ENCODE measurements at places on chromosomes 4 and X. TPM values are rescaled to one million over a fixed set of nuclear protein-coding genes. Genes with fewer than 3 reads are reported as not detected.

VSIG1 gene
- total RNA-seq, result not detected

RHOXF2B gene
- not detected for total RNA-seq

IL3RA gene
- not detected for total RNA-seq

SOD3 gene
- total RNA-seq, result 12.0 TPM

- no peaks in the 10 kb centered on the region for H3K36me3 ChIP-seq
- no peak for DNase-seq
- H3K4me3 ChIP-seq, result no peak overlapping the region
- H3K27ac ChIP-seq, result no peak overlapping the region
These were observed 39.9 kb upstream of the GLRA2 start for GRCh38 chrX:14489437-14489836.

GRCh38 chr4:6469898-6470501, 2.4 kb downstream of the PPP2R2C start:
- no peaks in the 10 kb centered on the region for H3K4me1 ChIP-seq
- no peak overlapping the region for H3K27ac ChIP-seq

GRCh38 chrX:115622534-115622933, 61.6 kb downstream of the PLS3 start:
- no peak overlapping the region for H3K27ac ChIP-seq
- peaks cover 16% of the 10 kb centered on the region for H3K4me1 ChIP-seq
- peaks cover 12% of the 10 kb centered on the region for H3K36me3 ChIP-seq
- H3K27me3 ChIP-seq, result no peaks in the 10 kb centered on the region

Data from astrocyte (in vitro differentiated cells and primary cell).